ENCODE measurements at places on chromosomes 5 and 9. TPM values are rescaled to one million over a fixed set of nuclear protein-coding genes. Genes with fewer than 3 reads are reported as not detected.

NR2F1-AS1 gene
- total RNA-seq, result 8.9 TPM

FAM151B gene
- total RNA-seq, result 6.5 TPM

RNF38 gene
- total RNA-seq, result 36.9 TPM

GRCh38 chr5:10860645-10861422, 99.8 kb upstream of the DAP start:
- H3K36me3 ChIP-seq, result no peaks in the 10 kb centered on the region
- no peaks in the 10 kb centered on the region for H3K27me3 ChIP-seq
- H3K4me1 ChIP-seq, result no peaks in the 10 kb centered on the region
- H3K27ac ChIP-seq, result no peak overlapping the region
- DNase-seq, result no peak

DNA sequence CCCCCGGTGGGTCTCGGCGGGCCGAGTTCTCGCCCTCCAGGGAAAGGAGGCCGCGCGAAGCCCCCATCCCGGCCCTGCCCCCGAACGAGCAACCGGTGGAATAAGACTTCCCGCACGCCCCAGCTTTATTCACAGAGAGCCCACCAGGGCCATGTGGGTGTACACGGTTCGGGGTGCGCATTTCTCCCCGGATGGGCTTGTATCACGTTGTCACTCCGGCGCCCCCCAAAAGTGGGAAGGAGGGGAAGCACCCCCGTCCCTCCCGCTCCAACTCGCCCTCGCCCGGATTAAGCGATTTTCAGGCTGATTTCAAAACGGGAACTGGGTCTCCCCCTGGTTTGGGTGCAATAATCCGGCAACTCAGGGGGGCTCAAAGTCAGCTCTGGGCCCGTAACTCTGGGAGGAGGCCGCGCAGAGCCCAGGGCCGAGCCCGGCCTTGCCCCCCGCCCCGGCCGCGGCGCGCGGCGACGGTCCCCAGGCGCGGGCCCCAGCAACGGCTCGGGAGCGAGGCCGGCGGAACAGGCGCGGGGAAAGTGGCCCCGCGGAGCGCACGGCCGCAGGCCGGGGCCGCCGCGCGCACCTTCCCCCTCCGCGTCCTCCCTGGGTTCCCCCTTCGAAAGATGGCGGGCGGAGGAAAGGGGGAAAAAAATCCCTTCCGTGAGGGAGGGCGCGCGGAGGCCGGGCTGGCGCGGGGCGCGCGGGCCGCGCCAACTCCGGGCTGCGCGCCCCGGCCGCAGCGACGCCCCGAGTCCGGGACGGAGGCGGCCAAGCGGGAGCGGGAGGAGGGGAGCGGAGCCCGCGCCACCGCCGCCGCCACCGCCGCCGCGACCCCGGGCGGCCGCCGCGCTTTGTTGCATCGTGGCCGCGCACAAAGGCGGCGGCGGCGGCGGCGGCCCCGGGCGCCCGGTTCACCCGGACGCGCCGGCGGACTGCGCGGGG, 644 bp downstream of the BRD3 start:
- DNase-seq, result peak; percentile 57
- H3K36me3 ChIP-seq, result no peaks in the 10 kb centered on the region
- no peaks in the 10 kb centered on the region for H3K4me1 ChIP-seq
- peak overlapping the region; percentile 86 for H3K27ac ChIP-seq
- H3K27me3 ChIP-seq, result peaks cover 4% of the 10 kb centered on the region

GRCh38 chr5:131441184-131441583, 177.3 kb downstream of the CDC42SE2 start:
- no peak for DNase-seq
- H3K27ac ChIP-seq, result no peak overlapping the region
- H3K36me3 ChIP-seq, result peaks cover 21% of the 10 kb centered on the region

DNA sequence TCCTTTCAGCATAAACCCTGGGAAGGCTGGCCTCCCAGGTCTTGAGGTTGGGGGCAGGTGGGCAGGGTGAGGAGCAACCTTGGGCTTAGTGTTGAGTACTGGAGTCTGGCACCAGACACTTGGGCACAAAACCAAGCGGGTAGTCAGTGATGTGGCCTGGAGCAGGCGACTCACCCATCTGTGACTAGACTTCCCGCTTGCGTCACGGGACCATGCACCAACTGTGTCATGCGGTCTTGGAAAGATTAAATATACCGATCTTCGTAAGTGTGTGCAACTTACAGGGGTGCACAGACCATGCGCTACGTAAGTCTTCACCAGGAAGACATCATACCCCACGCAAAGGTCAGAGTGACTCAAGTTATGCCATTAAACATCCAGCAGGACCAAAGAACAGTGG, 304.4 kb upstream of the IRX4 start:
- peaks cover 17% of the 10 kb centered on the region for H3K4me1 ChIP-seq
- H3K27me3 ChIP-seq, result peaks cover 4% of the 10 kb centered on the region
- DNase-seq, result no peak

DNA sequence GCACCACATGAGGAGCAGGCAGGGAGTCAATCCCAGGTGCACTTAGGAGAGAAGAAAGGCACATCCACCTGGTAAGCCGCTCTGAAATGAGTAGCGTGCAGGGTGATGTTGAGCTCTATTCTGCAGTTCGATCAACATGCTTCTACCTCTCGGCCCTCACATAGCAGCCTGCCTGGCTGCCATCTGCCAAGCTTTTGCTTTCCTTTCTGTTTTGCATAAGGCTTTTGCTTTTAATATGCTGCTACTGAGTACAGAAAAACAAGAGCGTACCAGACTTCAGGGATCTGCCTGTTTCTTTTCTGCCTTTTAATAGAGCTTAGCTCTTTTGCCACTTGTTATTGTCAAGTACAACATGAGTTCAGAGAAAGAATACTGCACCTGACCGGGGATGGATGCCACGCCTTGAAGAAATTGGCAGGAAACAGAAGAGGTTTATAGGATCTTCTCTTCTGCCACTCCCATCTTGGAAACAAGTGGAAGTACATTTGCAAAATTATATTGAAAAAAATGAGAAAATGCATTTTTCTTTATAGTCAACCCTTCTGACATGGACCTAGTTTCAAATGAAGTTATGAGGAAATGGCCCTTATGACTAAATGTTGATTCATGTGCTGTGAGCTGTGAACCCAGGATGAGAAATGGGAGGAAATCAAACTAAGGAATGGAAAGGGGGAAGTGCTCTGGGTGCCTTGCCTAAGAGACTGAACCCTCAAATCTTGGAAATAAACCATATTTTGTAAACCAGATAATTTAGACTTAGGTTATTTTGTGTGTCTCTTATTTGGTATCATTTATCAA, 4.0 kb upstream of the FCHO2 start:
- H3K4me3 ChIP-seq, result no peak overlapping the region
- no peaks in the 10 kb centered on the region for H3K4me1 ChIP-seq
- H3K27ac ChIP-seq, result no peak overlapping the region
- H3K36me3 ChIP-seq, result no peaks in the 10 kb centered on the region
- H3K27me3 ChIP-seq, result no peaks in the 10 kb centered on the region

- peak; percentile 31 for DNase-seq
- no peaks in the 10 kb centered on the region for H3K36me3 ChIP-seq
- no peaks in the 10 kb centered on the region for H3K27me3 ChIP-seq
- peaks cover 6% of the 10 kb centered on the region for H3K4me1 ChIP-seq
These were observed 15.7 kb downstream of the KIAA1958 start for GRCh38 chr9:112502175-112502946.

GRCh38 chr5:177491983-177492746, 5.2 kb downstream of the PDLIM7 start:
- no peak overlapping the region for H3K27ac ChIP-seq
- peaks cover 16% of the 10 kb centered on the region for H3K4me1 ChIP-seq
- no peaks in the 10 kb centered on the region for H3K27me3 ChIP-seq
- DNase-seq, result no peak

DNA sequence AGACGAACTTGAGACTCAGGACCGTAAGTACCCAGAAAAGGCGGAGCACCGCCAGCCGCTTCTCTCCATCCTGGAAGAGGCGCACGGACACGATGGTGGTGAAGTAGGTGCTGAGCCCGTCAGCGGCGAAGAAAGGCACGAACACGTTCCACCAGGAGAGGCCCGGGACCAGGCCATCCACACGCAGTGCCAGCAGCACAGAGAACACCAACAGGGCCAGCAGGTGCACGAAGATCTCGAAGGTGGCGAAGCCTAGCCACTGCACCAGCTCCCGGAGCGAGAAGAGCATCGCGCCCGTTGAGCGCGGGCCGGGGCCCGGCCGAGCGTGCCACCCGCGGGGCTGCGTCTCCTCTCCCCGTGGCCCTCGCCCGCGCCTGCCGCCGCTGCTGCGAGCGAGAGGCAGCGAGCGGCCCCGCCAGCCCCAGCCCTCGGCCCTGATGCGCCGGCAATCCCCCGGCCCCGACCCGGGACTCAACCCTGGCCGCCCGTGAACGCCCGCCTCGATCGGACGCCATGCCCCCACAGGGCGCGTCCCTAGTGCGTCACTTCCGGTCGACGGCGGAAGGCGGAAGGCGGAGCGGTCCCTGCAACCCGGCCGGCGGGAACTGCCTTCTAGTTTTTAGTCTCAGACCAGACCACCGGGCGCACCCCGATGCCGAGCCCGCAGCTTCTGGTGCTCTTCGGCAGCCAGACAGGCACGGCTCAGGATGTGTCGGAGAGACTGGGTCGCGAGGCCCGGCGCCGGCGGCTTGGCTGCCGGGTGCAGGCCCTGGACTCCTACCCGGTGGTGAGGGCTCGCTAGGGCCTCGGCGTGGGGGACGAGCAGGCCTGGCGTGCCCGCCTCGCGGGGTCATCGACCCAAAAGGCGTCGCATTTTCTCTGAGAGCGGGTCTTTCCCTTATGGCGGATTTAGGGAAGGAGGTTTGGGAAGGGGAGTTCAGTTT, at the start of the genes NDOR1 and TMEM203:
Gene NDOR1 (plus strand): TSS at position 575 of the 944 bp plus-strand sequence. CDS start 78 bp downstream, at position 653.
Gene TMEM203 (minus strand): TSS at position 523 of the 944 bp plus-strand sequence. CDS start 234 bp downstream, at position 289.
- no peaks in the 10 kb centered on the region for H3K36me3 ChIP-seq
- H3K4me3 ChIP-seq, result peak within 1 kb of the TSS; percentile 95
- H3K27me3 ChIP-seq, result no peaks in the 10 kb centered on the region
- peak; percentile 91 for DNase-seq
- H3K27ac ChIP-seq, result peak within 1 kb of the TSS; percentile 87
- H3K4me1 ChIP-seq, result peaks cover 29% of the 10 kb centered on the region

GRCh38 chr5:96297290-96297689, 135.8 kb downstream of the PCSK1 start:
- H3K27me3 ChIP-seq, result no peaks in the 10 kb centered on the region
- no peak overlapping the region for H3K27ac ChIP-seq
- H3K4me1 ChIP-seq, result peaks cover 4% of the 10 kb centered on the region
- DNase-seq, result no peak
- H3K36me3 ChIP-seq, result no peaks in the 10 kb centered on the region
- H3K4me3 ChIP-seq, result no peak overlapping the region

GRCh38 chr5:96067251-96067650, 105.6 kb upstream of the ELL2 start:
- no peak overlapping the region for H3K4me3 ChIP-seq
- DNase-seq, result no peak
- H3K4me1 ChIP-seq, result peaks cover 2% of the 10 kb centered on the region
- H3K36me3 ChIP-seq, result no peaks in the 10 kb centered on the region
- no peaks in the 10 kb centered on the region for H3K27me3 ChIP-seq

DNA sequence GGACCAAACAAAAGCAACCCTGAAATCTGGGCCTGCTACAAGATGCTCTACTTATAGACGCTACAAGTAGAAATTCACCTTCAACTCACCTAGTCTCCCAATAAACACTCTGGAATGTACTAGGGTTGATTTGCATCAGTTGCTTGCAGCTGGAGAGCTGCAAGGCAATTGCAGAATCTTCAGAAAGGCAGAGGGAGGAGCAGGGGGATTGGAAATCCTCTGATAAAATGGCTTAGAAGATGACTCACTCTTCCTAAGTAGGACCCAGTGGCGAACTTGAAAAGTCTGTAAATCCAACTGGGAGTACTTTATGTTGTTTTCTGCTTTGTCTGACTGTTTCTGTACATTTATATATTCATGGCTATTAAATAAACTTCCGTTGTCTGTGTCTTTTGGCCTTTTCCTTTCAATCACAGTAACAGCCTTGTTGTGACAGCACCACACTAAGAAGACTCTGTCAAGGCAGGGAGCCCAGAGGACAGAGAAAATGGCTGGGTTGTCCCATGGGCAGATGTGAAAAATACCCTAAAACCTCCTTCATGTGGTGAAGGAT, 14.7 kb upstream of the MLLT3 start:
- no peaks in the 10 kb centered on the region for H3K36me3 ChIP-seq
- no peaks in the 10 kb centered on the region for H3K4me1 ChIP-seq
- DNase-seq, result no peak
- no peaks in the 10 kb centered on the region for H3K27me3 ChIP-seq

- H3K4me3 ChIP-seq, result no peak overlapping the region
- H3K4me1 ChIP-seq, result no peaks in the 10 kb centered on the region
- H3K27me3 ChIP-seq, result no peaks in the 10 kb centered on the region
- no peak for DNase-seq
- no peaks in the 10 kb centered on the region for H3K36me3 ChIP-seq
These were observed 25.4 kb upstream of the GRXCR2 start for GRCh38 chr5:145898171-145898570.

DNA sequence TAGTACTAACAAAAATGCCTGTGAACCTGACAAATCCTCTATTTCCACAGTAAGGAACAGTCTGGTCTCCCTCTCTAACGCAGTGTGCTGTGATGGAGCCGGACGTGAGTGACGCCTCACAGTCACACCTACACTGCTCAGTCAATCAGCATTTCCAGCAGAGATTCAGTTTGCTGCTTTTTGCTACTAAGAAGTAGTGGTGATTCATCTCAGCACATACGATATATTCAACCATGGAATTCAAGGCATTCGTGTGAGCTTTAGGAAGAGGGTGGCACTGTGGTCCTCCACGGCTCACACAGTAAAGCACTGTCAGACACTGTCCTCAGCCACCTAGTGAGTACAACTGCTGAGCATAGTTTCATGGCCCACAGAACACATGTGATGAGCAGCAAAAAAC, 70.9 kb downstream of the SETX start:
- no peaks in the 10 kb centered on the region for H3K27me3 ChIP-seq
- no peak for DNase-seq
- H3K27ac ChIP-seq, result no peak overlapping the region

GRCh38 chr9:73180403-73180802, 28.7 kb downstream of the ANXA1 start:
- DNase-seq, result no peak
- H3K27ac ChIP-seq, result no peak overlapping the region
- no peaks in the 10 kb centered on the region for H3K27me3 ChIP-seq
- H3K36me3 ChIP-seq, result no peaks in the 10 kb centered on the region

DNA sequence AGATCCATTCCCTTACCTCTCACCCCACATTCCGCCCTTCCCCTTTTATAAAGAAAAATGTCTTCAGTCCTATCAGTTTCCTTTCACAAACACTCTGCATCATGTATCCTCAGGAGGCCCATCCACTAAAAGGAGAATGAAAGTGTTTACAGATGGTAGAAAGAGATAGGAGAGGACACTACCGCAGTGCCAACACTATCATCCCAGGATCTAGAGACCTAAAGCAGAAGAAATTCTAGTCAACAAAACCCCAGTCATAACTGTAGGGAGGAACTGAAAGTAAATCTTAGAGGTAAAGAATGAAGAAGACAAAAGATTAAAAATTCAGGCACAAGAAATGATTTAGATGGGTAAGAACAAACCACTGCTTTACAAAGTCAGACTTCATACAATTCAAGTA, 114.1 kb downstream of the MLLT3 start:
- no peak for DNase-seq
- H3K4me1 ChIP-seq, result peaks cover 17% of the 10 kb centered on the region
- H3K4me3 ChIP-seq, result no peak overlapping the region
- no peak overlapping the region for H3K27ac ChIP-seq

DNA sequence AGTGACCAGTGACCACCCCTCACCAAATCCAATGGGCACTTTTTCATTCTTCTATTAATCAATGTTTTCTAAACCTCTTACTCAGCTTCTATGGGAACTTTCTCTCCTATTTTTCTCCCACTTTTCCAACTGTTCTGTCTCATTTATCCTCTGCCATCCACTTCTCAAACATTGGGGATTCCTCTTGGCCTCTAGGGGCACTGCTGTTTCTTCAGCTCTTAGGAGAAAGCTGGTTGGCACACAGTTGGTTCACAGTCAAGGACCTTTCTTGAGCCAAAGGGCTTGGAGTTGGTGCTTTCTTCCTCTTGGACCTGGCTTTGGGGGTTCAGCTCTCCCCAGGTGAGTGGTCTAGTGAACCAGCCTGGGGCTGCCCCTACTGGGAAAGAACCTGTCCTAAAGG, 112.2 kb upstream of the LHFPL2 start:
- no peaks in the 10 kb centered on the region for H3K27me3 ChIP-seq
- no peaks in the 10 kb centered on the region for H3K36me3 ChIP-seq

Measured in lung (tissue), 17 donors.